Anterior cingulate cortex (tissue), 58 donors: ENCODE measurements at places on chromosomes 6 and 20.

DNA sequence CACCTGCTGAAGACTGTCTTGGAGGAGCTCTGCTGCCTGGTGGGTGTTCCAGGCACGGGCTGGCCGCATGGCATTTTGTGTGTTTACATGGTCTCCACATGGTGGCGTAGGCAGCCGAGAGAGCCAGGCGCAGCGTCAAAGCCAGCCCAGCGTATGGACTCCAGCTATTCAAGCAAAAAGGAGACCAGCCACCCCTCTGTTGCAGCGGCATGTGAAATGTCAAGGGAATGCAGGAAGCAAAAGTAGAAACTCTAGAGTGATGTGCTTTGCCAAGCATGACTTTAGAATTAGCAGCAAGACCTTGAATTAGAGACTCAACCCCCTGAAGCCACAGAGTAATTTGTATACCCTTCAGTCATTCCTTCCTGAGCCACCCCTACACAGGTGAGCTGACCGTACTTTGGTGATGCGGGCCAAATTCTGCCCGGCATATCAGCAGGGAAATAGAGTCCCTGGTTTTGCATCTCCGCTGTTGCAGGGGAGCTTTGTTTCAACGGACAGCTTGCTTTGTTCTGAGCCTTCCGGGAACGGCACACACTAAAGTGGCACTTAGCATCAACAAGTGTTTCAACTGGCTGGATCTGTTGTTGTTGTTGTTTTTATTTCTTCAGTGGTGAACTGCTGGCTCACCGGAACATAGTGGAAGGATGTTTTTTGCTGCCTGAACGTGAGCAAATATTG lies 48.5 kb downstream of the FNDC1 start:
- no peak for DNase-seq

DNA sequence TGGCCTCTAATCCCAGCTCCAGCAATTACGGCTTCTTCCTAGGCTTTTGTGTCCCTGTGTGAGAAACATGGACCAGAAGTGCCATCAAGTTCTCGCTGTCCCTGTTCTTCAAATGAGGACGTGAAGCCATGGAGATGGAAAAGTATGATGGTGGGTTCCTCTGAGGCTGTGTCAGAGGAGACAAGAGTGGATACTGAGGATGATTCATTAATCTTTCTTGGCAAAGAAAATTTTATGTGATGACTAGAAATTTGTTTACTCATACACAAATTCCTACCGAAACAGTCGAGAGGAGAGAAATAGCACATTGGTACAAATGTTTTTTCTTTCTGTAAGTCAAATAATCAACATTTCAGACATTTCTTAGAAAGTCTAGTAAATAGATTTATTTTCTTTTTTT lies 35.0 kb upstream of the PNRC1 start:
- DNase-seq = no peak

- DNase-seq = no peak
Measured at GRCh38 chr6:1407499-1407990, 18.2 kb downstream of the FOXF2 start.

- DNase-seq = no peak
Measured at GRCh38 chr6:157272372-157272771, 50.9 kb downstream of the TMEM242 start.

DNA sequence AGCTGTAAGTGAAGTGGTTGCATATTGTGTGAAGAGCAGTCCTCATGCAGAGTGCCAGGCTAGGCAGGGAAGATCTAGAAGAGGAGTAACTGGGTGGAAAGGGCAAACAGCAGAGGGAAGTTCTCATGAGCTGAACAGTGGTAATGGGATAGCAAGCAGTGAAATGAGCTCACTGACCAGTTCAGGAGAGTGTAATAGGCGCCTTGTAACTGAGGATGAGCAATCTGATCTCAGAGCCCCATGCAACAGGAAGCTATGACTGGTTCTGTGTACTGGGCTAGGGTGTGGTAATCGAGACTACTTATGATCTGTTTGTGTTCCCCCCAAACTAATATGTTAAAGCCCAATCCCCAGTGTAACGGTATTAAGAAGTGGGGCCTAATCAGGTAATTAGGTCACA lies 98.6 kb downstream of the RFX6 start:
- DNase-seq = no peak

- no peak for DNase-seq
Measured at GRCh38 chr6:101912311-101912710, 518.8 kb downstream of the GRIK2 start.

DNA sequence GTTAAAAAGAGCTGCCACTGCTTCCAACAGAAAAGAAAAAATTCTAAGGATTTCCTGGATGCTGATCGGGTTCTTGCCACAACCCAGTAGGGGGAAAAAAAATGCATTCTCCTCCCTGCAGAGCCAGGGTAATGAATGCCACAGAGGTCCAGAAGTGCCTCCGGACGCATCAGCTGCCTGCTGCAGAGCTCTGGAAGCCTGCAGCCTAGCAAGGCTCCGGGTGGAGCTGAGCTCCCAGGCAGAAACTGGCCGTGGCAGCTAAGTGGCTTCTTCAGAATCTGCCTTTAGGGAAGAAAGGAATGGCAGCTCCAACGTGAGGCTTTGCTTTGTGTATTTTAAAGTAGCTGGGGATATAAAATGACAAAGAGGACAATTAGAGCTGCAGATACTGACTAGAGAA lies 155.0 kb downstream of the CFAP61 start:
- no peak for DNase-seq

DNA sequence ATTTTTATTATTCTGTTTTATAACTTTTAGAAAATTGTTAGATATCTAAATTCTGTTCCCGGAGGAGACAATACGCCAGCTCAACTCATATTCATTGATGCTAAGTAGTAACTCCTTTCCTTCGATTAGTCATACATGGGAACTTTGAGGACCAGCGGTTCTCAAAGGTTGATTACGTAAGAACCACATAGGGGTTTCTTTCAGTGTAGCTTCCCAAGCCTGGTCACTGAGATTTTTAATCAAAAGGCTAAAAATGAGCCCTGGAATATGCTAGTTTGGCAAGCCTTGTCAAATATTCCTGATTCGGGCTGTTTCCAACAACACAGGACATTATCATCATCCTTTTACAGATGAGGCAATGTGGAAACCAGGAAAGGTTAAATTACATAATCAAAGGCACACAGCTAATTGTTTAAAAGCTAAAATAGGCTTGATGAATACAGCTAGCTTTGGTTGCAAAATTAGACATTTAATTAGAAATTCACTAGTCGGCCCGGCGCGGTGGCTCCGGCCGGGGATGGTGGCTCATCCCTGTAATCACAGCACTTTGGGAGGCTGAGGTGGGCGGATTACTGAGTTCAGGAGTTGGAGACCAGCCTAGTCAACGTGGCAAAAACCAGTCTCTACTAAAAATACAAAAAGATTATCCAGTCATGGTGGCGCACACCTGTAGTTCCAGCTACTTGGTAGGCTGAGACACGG lies 14.6 kb upstream of the MEI4 start:
- no peak for DNase-seq

DNA sequence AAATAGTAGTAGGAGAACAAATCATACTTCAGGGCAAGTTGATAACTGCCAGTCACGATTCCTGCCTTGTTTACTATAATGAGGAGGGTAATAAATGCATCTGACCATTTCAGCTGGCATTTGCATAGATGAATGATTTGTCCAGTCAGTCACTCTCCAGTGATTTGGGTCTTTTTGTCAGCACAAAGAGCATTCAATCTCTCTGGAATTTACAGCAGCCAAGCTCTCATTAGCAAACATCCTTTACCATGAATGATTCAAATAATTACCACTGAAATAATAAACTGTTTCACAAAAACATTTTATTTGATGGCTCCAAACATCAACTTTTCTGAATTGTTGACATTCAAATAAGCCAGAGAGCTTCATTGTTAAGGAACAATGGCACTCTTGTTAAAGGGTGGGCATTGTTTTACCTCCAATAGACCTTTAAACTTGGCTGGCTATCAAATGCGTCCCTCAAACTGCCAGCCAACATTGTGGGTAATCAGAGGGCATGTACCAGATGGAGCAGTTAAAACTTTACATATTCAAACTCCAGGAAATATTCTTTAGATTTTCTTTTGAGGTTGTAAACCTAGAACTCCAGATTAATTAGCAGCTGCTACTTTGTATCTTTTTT lies 30.0 kb upstream of the FBXL4 start:
- DNase-seq = no peak

DNA sequence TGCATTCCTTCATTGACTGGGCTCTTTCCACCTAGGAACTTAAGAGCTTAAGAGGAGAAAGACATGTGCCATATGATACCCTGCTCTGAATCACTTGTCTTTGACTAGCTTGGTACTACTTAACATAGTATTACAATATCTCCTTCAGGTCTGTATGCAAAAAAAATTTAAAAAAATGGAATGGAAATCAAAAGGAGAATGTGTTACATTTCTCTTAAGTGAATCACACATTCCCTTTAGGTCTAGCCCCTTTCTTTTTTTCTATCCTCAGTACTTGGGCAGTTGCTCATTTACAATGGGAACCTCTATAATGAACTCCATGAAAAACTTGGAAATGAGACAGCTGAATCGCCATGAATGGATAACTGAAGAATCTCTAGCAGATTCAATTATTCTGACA lies 53.8 kb downstream of the SLC35F1 start:
- no peak for DNase-seq

DNA sequence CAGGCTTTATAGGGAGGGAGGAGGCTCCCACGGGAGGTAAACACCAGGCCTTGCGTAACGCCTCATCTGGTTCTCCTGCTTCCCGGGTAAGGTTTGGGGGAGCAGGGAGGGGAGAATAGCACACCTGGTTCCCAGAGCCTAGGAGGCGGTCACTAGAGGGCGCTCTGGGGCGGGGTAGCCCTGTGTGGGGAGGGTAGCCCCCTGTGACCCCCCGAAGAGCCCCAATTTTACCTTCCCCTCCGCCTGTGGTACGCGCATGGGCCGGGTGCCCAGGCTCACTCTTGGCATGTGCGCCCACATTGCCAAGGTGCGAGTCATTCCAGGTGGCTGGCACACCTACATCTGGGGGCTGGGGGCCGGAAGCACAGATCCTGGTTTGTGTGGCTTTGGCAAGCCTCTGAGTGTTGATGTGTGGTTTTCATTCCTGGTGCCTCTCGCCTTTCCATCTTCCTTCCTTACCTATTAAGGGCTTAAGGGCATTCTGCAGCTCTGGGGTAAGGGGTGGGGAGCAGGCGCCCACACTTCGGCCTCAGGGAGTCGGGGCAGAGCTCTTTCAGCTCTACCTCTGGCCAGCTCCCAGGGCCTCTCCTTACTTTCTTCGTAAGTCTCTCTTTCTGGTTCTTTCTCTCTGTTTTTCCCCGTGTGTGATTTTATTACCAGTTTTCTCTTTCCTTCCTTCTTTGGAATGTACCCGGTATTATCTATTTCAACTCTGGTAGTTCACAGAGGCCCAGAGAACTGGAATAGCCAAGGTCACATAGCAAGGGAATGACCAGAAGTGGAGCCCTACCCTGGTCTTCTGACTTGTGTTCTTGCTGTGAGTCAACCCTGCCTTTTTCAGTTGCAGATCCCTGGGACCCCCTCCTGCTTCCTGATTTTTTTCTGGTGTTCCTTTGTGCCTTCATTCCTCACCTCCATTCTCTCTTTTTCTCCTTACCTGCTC lies 492 bp upstream of the RNF39 start:
- DNase-seq = no peak

GRCh38 chr6:19738010-19738409 lies 99.2 kb upstream of the ID4 start:
- no peak for DNase-seq

DNA sequence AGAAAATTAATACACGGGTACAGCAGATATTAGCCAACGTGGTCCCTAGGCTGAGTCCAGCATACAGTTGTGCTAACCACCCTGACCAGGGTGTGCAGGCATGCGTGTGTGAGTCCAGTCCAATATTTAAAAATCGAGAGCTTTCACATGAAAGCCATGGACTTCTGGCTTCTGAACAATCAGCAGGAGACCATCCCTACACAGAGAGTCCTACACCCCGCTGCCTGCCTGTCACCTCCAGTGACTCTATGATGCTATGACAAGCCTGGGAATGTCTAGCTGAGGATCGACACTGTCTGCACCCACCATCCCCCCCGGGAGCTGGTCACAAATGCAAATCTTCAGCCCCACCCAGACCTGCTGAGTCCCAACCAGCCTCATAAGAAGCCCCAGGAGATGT lies 7.9 kb downstream of the ACSS1 start:
- no peak for DNase-seq

DNA sequence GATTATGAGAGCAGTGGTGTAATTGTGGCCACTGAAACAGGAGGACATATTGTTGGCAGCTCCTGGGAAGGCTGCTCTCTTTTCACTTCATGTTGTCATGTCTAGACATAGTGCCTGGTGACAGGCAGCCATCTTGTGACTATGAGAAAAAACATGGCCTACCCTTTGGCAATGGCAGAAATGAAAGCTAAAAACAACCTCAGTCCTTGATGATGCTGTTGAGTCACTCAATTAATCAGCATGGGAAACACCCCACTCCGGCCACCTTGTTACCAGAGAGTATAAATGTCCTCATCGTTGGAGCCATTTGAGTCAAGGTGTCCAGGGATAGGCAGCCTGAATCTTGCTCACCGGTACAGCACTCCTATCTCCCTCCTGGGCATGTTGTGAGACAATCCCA lies 31.2 kb upstream of the HMGA1 start:
- DNase-seq = no peak

DNA sequence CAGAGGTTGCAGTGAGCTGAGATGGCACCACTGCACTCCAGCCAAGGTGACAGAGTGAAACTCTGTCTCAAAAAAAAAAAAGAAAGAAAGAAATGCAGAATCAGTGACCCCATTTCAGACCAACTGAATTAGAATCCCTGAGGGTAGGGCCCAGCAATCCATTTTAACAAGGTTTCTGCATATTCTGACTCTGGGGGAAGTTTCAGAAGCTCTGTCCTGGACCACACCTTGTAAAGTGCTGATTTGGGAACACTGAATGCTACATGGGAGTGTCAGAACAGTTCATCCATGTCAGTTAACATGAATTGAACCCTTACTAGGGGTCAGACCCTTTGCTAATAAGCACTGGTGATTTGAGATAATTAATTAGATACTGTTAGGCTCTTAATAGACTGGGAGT lies 52.0 kb downstream of the SNAP25 start:
- no peak for DNase-seq

GRCh38 chr20:16216227-16216913 lies 356.9 kb downstream of the KIF16B start:
- DNase-seq = no peak

DNA sequence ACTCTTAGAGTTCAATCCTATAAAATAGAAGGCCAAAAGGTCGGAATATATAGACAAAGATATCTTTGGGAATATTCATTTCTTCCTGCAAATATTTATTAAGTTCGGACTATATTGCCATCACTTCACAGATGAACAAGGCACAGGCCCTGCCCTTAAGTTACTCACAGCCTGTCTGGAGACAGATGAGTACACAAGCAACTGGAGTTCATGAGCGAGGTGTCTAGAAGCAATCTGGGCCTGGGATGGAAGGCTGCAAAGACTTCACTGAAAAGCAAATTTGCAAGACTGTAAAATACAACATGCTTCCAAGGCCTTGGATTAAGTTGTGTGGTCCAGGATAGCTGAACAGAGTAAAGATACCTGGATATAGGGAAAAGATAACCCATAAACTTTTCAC lies 56.7 kb upstream of the CEP85L start:
- DNase-seq = no peak
